ENCODE measurements at places on chromosomes 3 and 15.

DNA sequence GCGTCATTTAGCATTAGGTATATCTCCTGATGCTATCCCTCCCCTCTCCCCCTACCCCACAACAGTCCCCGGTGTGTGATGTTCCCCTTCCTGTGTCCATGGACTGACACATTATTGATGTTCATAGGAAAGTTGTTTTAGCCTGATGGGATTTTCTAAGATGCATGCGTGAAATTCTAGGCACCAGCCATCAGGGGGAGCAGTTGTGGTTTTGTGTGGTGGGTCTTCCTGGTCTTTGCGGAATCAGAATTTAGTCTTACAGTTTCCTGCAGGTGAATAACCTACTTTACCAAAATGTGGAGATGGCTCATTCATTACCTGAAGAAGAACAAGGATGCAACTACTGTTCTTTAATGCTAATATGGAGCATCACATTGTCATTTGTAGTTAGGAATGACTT is 455.0 kb upstream of the THBS1 start:
- peak; percentile 46 for DNase-seq

GRCh38 chr15:85154061-85154460 is 172.4 kb downstream of the PDE8A start:
- DNase-seq: no peak

DNA sequence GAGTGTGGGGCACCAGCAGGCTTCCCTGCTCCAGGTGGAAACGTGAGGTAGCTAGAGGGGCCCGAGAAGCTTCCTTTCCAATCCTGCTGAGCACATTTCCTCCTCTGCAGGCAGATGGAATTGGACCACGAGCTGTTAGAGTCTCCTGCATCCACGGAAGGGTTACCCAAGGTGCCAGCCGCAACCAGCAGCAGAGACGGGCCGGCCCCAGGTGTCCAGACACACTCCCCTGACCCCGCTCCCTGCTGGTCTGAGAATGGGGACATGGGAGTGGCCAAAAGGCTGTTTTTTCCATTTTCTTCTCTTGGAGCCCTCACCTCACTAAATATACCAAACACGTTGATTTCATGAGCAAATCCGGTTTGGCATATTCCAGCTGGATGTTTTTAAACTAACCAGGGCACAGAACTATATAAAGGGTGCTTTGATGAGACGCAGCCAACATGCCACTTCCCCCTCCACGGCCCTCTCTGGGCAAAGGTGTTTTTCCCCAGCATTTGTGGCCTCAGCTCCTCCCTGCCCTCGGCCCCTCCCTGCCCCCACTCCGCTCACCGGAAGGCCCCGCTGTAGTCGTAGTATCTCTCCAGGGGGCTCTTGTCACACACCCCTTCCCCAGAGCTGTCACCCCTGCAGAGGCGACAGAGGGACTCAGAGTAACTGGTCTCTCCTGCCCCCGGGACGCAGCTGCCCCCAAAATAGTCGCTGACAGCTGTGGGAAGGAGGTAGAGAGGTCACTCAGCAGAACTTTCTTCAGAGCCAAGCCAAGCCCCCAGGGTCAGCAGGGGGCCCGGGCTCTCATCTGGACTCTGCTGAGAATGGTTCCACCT is 7.0 kb downstream of the MELTF start:
- DNase-seq: no peak

DNA sequence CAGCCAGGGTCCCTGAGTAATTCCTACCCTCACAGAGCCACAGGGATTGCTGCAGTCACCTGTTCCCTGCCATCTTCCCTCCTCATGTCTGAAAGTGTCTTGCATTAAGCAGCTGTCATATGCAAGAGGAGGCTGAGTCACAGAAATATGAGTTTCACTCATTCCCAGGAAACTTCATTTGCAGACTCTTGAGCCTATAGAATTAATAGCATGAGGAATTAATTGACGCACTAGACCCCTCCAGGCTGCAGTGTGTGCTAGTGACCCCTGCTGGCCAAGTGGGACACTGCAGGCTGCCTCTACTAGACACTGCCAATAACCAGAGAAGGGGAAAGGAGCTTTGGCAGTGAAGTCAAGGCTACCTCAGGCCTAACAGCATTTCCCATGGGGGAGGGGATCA is 50.6 kb upstream of the SLC6A1 start:
- no peak for DNase-seq

DNA sequence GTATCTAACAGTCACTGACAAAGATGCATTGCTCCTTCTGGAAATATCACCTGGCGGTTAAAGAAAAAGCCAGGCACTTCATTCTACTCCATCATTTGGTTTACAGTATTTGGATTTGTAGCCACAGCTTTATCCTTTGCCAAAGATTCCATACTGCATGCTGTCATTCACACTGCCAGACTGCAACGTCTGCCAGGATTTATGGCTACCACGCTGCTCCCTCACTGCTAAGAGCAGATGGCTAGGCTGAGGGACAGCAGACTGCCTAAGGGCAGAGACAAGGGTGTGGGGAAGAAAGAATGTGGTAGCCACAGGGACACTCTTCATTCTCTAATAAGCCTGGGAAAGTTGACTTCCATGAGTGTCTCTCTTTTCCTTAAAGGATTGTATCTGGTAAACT is 1047.0 kb downstream of the TUSC7 start:
- DNase-seq: no peak

GRCh38 chr3:160784853-160785252 is 28.8 kb downstream of the PPM1L start:
- DNase-seq: no peak
